ENCODE measurements at places on chromosomes 13 and 19.

- DNase-seq = no peak
Observed at GRCh38 chr13:23928985-23929384, 31.7 kb upstream of the C1QTNF9B start.

DNA sequence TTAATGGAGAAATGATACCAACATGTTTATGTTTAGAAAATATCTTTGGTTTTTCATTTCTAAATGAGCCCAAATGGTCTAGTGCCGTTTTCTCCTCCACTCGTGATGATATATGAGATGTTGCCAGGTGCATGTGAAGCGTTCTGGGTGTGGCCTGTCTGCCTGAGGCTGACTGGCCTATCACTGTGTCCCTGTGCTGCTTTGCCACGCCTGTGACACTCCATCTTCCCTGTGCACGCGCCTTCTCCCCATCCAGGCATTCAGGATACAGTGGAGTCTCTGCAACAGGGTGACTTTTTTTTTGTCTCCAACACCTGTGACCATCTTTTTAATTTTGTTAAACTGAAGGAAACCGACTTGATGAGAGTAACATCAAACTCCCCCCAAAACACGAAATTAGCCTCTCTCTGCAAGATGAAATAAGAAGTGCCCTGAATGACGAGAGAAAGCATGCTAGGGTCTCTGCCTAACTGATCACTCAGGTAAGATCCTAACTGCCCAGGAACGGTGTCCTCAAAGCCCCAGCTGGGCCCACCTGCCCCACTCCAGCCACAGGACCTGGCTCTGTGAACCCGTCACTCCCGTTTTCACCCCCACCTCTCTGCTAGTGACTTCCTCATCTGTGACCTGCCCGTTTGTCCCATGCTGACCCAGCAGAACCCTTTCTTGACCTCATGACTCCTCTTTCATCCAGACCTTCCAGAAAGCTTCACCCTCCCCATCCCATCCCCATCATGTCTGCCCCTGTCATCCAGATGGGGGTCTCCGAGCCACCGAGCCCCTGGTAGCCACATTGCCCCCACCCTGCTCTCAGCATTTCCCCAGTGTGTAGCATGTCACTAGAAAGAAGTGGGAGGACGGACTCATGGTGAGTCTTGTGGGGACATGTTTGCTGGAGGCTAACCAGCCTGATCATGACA is 33.2 kb upstream of the TFDP1 start:
- no peak for DNase-seq

DNA sequence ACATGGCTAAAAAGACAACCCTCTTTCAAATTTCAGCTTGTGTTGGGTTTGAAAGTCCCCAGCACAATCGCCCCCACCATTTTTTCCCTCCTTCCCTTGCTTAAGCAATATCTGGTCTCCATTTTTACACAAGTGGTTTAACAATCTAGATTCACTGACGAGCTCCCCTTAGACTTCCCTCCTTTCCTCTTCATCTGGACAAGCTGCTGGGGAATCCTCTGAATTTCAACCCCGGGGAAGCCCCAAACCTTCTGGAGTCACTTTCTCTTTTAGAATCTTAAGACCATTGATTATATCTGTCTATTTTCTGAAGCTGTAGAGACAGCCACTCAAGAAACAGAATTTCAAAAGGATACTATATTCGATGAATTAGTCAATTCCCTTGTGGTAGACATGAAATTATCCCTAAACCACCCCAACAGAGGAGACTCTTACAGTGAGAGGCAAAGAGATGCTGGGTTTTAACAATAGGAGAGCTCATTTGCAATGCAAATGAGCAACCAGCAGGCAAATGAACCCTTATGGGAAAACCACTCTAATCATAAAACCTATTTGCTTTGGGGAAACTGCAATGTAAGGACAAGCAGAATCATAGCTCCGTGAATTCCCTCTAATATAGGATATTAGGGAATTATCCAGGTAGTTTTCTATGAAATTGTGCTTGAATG is 78.9 kb downstream of the TEX26 start:
- no peak for DNase-seq

DNA sequence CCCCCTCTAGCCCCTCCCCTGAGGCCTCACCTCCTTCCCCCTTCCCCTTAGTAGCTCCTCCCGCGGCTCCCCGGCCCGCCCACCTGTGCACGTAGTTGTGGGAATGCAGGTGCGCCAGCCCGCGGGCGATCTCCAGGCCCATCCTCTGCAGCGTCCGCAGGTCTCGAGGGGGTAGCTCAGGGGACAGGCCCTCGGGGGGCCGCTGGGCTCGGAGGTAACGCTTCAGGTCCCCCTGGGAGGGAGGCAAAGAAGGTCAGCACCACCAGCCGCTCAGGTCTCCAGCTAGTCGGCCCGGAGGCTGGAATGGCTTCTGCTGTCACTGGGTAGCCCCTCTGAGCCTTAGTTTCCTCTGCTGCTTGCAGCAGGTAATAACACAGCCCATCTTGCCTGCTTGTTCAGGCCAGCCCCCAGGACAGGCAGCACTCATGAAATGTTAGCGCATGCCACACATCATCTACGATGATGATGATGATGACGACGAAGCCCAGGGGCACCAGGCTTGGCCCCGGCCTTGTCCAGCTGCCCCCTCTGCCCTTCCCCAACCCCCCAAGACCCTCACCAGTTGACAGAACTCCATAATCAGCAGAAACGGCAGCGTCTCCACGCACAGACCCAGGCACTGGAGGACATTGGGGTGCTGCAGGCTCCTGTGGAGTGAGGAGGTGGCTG is 9.2 kb downstream of the LMTK3 start:
- DNase-seq = no peak

GRCh38 chr19:4181053-4181508 is 1.3 kb downstream of the SIRT6 start:
- no peak for DNase-seq

DNA sequence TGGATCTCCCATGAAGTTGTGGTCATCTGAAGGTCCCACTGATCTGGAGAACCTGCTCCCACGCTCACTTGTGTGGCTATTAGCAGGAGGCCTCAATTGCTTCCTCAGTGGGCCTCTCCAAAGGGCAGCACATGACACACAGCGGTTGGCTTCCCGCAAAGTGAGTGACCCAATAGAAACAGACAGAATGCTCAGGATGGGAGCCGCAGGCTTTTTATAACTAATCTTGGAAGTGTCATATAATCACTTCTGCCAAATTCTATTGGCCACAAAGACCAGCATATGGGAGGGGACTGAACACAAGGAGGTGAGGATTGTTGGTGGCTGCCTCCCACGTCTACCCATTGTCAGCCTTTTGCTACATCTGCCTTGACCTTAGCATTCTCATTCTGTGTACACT is 22.1 kb upstream of the EHD2 start:
- DNase-seq = no peak

DNA sequence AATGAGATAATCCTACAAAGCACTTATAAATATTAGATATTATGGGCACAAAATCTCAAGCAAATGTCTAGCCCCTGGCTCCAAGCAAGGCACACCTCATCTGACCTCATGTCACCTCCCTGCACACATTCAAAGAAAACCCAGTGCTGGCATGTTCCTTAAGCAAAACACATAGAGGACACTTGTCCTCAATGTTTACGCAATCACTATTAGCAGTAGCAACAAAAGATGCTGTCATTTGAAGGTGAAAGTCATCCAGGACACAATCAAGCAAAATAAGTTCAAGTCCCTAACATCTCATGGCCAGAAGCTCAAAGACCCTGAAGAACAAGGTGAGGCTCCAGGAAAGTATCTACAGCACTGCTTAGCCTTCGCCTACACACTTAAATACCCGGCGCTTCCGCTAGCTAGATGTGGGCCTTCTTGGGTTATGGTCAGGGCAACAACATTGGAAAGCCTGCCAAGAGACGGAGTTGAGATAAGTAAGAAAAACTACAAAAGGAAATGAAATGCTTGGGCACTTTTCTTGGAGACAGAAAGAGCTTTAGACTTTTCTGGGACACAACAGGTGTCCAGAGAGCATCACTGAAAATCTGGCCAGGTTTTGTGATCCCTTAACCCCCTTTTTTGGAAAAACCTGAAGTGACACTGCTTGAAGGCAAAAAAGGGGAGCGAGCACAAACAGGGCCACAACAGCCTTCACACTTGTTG is 85.7 kb downstream of the FOXO1 start:
- no peak for DNase-seq

DNA sequence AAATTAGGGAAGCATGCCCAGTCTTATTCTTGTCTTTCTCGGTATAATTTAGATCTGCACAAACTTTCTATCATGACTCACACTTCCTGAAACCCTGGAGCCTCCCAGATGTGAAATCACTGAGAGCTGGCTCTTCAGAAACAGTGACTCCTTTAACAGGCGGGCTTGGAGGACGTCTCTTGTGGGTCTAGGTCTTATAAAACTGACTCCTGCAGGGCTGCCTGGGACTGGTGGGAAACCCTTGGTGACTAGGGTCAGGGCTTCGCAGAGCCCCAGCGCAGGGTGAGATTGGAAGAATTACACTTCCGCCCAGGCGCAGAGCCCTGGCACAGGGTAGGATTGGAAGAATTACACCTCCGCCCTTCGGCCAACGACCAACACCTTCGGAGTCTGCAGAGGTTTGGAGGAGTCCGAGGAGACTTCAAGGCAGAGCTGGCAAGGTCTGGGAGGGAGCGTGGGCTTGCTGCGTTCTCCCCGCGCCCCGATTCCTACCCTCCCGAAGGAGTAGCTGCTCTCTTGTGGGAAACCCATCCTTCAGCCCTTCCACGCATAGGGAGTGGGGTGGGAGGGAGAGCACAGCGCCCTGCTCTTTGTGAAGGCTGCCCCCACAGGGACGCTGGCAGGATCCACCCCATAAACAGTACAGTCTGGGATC is 43.4 kb upstream of the MAP3K10 start:
- no peak for DNase-seq

DNA sequence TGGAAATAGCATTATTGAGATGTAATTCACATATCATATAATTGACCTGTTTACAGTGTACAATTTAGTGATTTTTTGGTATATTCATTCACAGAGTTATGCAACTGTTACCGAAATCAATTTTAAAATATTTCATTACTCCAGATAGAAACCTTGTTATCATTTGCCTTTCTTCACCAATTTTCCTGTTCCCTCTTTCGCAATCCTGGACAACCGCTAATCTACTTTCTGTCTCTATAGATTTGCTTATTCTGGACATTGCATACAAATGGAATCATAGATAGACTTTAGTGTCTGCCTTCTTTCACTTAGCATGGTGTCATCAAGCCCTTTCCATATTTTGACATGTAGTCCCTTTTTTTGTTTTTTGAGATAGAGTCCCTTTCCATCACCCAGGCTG is 19.2 kb downstream of the MAB21L1 start:
- no peak for DNase-seq

DNA sequence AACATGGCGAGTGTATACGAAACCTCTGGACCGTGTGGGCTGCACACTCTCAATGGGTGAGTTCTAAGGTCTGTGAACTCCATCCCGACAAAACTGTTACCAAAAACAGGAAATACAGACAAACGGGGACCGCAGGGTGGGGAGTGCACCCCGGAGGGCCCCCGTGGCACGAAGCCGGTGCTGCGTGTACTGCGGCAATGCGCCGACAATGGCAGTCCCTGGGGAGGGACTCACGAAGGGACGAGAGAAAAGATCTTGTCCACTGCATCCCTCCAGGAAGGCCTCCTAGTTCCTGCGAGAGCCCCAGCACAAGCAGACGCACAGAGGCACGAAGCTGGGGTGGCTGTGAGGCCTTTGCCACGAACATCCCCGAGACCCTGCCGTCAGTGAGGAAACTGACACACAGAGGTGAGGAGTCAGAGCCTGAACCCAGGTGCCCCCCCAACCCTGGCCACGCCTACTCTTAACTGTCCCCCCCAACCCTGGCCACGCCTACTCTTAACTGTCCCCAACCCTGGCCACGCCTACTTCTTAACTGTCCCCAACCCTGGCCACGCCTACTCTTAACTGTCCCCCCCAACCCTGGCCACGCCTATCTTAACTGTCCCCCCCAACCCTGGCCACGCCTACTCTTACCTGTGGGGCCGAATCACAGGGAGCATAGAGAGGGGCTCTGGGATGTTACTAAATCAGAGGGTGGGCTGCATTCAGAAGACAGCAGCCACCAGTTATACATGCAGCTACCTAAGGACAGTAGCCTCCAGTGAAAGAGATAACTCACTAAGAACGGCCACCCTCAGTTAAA is 4.2 kb downstream of the MED16 start:
- no peak for DNase-seq

GRCh38 chr19:19034204-19034624 is 811 bp downstream of the ARMC6 start:
- peak; percentile 77 for DNase-seq

DNA sequence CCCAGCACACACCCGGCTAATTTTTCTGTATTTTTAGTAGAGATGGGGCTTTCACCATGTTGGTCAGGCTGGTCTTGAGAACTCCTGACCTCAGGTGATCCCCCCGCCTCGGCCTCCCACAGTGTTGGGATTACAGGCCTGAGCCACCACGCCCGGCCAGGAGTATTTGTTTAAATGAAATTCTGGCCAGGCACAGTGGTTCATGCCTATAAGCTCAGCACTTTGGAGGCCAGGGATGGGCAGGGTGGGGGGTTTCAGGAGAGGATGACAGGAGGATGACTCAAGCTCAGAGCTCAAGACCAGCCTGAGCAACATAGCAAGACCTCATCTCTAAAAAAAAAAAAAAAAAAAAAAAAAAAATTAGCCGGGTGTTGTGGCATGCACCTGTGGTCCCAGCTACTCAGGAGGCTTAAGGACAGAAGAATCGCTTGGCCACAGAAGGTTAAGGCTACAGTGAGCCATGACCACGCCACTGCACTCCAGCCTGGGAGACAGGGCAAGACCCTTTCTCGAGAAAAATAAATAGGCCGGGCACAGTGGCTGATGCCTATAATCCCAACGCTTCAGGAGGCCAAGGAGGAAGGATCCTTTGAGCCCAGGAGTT is 8.2 kb upstream of the DHDH start:
- no peak for DNase-seq

- no peak for DNase-seq
Observed at GRCh38 chr19:20478936-20479335, 86.6 kb downstream of the ZNF737 start.

DNA sequence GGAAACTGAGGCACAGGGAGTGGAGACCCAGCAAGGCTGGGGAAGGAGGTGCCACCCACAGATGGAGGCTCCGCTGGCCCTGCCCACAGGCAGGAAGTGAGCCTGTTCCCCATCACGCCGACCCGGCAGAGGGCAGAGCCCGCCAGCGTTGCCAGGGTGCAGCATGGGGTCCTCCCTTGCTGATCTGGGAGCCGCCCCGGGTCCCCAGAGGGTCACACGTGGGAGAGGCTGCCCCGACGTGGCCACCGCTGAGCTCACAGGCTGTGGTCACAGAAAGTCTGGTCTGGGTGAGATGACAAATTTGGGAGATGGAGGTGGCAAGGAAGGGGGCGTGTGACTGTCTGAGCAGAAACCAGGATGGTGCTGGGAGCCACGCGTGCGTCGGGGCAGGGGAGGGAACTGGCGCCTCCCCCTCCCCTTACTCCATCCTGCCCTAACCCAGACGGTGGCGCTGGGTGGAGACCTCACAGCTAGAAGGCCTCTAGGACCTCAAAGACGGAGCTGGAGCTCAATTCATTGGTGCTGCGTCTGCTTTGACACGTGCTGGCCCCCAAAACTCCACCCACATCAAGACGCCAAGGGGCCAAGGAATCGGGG is 7.7 kb downstream of the MEX3D start:
- DNase-seq = no peak

Measured in CD4-positive, alpha-beta T cell treated with Interleukin-21 for 1 hour (primary cell).